Activated CD8-positive, alpha-beta T cell treated with anti-CD3 and anti-CD28 coated beads, Interleukin-2, amount 10 ng/mL, durations not matched to agents 7 days and 5 days (primary cell): ENCODE measurements at places on chromosomes 16 and 17.

- no peak for DNase-seq
These were observed at the start of gene SCARF1 for GRCh38 chr17:1645207-1646171. Gene SCARF1 (minus strand): TSS chr17:1645732. CDS start chr17:1645697, 35 bp downstream.

DNA sequence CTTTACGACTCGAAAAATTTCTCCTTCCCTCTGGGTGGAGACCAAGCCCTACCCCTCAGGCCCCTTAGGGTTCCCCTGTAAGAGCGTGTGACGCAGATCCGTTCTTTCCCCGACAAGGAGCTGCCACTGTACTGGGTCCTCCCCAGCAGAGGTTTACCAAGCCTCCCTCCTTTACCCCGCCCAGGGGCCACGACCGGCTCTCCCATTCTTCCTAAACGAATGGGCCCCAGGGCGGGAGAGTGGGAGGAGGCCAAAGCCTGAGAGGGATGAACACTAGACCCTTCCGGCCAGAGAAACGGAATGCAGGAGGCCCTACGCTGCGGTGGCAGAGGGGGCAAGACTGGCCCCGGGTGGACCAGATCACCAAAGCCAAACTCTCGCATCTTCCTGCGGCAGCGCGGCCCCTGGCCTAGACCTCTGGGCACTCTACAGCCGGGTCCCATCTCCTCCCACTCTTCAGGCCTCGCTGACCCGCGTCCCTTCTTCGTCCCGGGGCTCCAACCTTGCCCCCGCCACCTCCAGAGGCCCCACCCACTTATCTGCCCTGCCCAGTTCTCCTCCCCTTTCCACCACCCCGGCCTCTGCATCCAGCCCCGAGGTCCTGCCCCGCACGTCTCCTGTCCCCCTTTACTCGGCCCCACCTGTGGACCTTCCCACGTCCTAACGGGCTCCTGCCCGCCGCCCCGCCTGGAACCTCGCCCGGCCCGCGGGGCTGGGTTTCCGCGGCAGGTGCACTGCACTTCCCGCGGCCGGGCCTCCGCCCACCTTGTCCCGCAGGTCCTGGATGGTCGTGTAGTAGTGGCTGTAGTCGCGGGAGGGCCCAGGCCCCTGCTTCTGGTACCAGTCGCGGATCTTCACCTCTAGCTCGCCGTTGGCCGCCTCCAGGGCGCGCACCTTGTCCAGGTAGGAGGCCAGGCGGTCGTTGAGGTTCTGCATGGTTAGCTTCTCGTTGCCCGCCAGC, 765 bp downstream of the KRT19 start:
- DNase-seq, result no peak

- DNase-seq, result peak; percentile 78
These were observed 73.9 kb downstream of the MRM1 start for GRCh38 chr17:36675250-36675649.

DNA sequence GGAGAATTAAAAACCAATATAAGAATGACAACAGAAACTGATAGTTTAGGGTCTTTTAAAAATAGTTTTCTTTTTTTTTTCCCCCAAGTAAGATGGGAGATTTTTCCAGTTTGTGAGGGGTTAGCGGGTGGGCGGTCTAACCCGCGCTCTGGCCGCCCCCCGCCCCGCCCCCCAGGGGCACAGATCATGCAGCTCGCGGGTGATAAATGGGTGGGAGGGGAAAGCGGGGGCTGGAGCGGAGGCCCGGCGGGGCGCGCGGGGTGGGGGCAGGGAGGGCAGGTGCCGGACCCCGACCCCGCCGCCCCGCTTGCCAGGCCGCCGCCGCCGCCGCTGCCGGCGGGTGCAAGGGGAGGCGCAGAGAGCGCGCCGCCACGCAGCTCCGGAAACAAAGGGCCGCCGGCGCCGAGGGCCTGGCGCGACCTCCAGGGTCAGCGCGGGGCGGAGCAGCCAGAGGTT, 60.1 kb upstream of the GSE1 start:
- no peak for DNase-seq

GRCh38 chr16:25224731-25225319, 8.1 kb downstream of the AQP8 start:
- DNase-seq, result no peak

DNA sequence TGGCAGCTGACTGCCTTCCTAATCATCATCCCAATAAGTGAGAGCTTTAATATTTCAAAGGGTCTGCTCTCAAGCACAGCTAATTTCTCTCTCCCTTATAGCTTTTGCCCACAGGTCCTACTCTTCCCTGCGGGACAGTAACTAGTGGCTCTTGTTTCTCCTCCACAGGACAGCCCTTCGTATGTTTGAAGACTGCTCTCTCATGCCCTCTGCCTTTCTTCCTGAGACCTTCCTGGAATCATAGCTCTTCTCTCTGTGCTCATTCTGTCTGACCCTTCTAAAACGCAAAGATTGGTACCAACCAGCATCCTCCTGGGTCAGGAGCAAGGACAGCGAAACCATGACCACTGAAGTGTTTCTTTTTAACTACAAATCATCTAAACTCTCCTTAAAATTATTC, 168.9 kb downstream of the GRIN2A start:
- DNase-seq, result no peak

GRCh38 chr16:51049276-51049675, 101.8 kb downstream of the SALL1 start:
- DNase-seq, result no peak

- DNase-seq, result no peak
These were observed 111.4 kb downstream of the CA10 start for GRCh38 chr17:52047086-52047485.

- no peak for DNase-seq
These were observed 21.8 kb downstream of the CDH8 start for GRCh38 chr16:62014319-62014923.

DNA sequence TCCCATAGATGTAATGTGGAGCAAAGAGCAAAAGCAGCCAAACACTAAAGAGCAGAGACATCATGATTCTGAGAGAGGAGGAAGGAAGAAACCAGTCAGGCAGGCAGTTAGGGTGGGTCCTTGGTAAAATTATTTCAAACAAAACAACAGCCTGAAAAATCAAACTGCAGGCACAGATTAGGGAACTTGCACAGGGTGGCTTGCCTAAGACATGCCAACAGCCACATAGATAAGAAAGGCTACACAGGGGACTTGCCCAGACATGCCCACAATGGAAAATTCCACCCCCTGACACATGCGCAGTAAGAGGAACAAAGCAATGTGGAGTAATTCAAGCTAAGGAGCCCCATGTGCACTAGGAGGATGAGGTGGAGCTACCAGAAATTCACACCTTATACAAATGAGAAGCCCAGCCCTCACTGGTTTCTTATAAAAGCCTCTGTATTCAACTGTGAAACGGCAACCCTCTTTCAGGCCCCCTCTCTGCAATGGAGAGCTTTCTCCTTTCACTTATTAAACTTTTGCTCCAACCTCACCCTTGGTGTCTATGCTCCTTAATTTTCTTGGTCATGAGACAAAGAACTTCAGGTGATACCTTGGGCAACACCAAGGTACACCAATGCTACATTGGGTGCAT, 7.3 kb upstream of the GAS7 start:
- DNase-seq, result no peak

GRCh38 chr16:24367186-24367710, 111.1 kb downstream of the CACNG3 start:
- DNase-seq, result no peak

DNA sequence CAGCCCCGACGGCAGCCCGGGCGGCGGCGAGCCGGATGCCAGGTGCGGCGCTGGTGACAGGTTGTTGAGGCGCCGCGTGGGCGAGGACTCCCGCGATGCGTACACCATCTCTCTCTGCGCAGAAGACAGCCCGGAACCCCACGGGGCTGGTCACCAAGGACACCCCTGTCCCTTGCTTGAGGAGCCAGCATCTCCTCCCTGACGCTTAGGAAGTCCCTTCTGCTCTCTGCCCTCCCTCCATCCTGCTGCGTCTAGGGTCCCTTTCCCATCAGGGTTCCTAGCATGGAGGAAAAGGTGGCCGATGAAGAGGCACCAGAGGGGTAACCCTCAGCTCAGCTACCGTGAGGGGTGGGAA, 43.6 kb downstream of the SRCIN1 start:
- DNase-seq, result no peak

- no peak for DNase-seq
These were observed 277.7 kb downstream of the HS3ST3A1 start for GRCh38 chr17:13323990-13324389.

DNA sequence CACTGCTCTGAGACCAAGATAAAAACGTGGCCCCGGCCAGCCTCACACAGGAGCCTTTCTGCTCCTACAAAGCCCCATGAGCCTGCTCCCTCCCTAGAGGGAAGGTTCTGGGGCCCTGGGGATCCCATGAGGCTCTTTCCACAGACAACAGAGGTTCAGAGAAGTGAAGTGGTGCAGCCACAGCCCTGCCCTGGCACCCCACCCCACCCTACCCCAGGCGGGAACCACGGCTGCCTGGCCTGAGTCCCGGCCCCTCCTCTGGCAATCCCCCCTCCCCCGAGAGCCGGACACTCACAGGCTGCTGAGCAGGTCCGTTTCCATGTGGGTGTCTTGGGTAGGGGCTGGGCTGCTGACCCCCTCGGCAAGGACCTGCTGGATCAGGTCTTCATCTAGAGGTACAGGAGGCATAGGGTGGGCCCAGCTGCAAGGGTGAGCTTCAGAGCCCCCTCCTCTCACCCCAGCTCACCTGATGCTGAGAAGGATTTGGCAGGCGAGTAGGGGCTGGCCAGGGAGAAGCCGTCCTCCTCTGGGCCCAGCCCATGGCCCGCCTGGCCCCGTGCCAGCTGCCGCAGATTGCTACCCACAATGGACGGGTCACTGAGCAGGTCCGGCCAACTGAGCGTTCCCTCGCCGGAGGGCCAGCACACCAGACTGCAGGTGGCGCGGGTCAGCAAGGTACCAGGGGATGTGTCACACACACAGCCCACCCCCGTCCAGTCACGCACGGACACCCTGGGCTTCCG, 38.7 kb downstream of the PKD1 start:
- no peak for DNase-seq

GRCh38 chr16:57590654-57591085, 37.8 kb upstream of the ADGRG1 start:
- no peak for DNase-seq

- no peak for DNase-seq
These were observed 23.3 kb upstream of the ADORA2B start for GRCh38 chr17:15921640-15922039.

DNA sequence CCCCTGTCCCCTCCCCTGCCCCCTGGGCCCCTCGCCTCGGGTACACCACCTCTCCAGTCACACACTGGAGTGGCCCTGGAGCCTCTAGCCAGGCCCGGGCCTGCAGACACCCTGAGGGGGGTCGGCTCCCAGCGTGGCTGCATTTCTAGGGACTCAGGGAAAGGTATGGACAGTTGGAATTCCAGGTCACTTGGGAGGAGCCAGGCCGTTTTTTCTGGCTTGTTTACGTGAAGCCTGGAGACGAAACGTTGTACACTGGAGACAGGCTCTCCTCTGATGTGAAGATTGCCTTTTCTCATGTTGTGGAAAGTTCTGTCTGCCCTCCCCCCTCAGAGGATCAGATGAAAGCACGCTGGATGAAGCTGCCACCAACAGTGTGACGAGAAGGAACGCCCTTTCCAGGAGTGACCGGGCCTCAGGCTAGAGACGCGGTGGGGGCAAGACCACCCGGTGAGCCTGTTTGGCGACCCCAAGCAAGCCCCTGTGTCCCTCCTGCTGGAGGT, 4.0 kb upstream of the PPP1R27 start:
- DNase-seq, result no peak

- DNase-seq, result no peak
These were observed 93.7 kb downstream of the SDK2 start for GRCh38 chr17:73550556-73550955.

- DNase-seq, result no peak
These were observed 69.4 kb downstream of the YPEL2 start for GRCh38 chr17:59400858-59401257.

- peak; percentile 70 for DNase-seq
These were observed 3.4 kb downstream of the ZNF688 start for GRCh38 chr16:30567991-30568638.

DNA sequence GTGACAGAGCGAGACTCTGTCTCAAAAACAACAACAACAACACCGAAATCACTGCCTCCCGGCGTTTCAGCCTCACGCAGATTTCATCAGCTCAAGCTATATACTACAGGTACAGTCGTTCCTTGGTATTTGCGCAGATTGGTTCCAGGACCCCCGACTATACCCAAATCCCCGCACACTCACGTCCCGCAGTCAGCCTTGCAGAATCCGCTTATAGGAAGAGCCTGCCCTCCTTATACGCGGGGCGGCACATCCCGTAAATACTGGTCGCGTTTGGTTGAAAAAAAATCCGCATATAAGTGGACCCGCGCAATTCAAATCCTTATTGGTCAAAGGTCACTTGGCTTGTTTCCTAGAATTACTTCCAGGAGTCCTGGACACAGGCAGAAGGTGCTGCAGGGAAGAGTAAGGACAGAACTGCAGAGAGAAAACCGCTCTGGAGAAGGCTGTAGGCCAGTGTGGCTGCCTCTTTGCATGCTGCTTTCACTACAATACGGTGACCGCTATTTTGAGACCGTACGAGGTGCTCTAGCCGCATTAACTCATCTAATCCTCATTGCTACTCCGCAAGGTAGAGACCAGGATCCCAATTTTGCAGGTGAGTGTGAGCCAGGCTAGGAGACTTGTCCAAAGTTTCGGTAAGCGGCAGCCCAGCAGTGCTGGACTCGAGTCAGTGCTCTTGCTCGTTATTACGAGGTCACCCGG, 718 bp downstream of the NDUFAB1 start:
- DNase-seq, result peak; percentile 23

DNA sequence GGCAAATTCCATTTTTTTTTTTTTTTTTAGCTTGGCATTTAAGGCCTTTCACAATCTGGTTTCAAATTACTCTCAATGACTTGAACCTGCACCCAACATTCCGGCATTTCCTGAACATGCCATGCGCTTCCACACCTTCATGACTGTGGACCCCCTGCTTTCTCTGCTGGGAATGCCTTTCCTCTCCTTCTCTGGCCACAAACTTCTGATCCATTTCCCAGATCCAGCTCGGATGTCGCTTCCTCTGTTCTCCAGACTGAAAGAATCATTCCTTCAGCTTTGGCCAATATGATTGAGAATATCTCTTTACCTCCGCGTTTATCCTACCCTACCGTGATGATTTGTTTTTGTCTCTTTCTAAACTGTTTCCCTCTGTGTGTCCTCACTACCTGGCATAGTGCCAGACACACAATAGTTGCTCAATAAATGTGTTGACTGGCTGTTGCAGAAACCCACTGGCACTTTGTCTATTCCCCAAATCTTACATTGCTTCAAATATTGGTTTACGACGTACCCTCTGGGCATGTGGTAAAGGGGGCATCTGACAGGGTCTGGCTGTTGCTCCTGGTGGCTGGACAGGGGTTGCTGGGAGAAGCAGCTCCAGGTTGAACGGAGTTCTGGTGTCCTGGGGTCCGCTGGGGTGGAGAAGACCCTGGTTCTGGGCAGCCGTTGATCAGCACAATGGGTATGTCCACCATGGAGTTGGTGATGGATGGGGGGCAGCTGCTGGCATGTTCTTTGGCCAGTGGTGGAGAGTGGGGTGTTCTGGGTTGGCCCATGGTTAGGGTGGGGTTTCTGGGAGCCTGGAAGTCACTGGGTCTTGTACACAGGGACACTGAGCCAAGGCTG, 14.7 kb downstream of the TNS4 start:
- no peak for DNase-seq

- no peak for DNase-seq
These were observed 171.7 kb downstream of the VPS53 start for GRCh38 chr17:542943-543342.
